ENCODE measurements at places on chromosomes 11 and 22.

- DNase-seq = no peak
These were observed 70.9 kb downstream of the PHF21B start for GRCh38 chr22:44938886-44939285.

DNA sequence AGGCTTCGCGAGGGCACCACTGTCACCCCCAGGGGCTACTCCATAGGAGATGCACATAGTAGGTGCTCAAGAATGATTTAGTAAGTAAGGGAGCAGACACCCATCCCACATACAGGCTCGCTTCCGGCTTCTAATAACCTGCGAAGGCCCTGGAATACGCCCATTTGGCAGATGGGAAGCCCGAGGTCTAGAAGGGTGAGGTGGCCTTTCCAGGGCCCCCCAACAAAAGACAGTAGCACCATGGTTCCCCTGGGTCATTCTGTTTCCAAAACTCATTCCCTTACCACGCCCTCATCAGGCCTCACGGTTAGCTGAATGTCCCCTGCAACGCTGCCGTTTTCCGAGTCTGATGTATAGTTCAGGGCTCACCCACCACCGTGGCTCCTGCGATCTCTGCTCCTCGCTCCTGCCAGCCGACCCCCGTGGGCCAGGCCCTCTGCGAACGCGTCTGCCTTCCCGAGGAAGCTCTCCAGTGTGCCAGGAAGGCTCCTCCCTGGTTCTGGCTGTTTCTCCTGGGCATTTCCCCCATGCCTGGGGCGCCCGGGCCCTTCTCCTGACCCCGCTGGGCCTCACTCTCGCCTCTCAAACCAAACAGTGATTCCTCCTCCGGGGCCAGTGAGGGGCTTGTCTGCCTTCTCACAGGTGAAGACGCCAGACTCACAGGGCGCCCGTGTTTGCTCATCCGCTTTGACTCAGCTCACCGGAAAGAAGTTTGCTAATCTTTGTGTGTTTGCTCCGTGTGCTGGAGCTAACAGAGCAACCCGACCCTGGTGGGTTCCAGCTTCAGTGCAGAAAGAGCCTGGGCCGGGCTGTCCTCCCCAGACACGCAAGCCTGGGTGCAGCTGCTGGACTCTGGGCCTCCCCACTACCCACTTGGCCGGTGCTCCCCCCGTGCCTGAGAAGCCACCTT is 86.6 kb downstream of the RTL6 start:
- DNase-seq = no peak

GRCh38 chr11:72491001-72491400 is 56.7 kb upstream of the CLPB start:
- no peak for DNase-seq

DNA sequence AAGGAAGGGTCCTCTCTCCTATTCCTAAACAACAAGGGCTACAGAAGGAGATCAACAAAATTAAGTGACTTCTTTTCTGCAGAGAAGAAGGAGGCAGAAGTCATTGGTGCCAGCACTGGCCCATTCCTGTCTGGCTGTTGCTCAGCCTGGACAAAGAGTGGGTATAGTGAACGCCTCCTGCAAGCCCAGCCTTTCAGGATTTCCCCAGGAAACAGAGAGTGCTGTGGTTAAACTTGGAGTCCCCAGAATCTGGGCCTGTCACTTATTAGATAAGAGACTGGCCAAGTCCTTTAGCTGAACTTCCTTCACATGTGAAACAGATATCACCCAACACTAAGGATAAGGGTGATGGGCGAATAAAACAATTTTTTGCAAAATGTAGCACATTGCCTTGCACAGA is 10.9 kb downstream of the TST start:
- no peak for DNase-seq
